Stimulated activated naive CD4-positive, alpha-beta T cell treated with Interleukin-2 at 50 U/mL for 16 hours (primary cell): ENCODE measurements at places on chromosomes 16 and 17.
A peak's percentile ranks its signal among the peaks of the same experiment; 100 is the strongest.

- DNase-seq, result no peak
Measured at GRCh38 chr16:79012671-79013434, 587.7 kb downstream of the MAF start.

DNA sequence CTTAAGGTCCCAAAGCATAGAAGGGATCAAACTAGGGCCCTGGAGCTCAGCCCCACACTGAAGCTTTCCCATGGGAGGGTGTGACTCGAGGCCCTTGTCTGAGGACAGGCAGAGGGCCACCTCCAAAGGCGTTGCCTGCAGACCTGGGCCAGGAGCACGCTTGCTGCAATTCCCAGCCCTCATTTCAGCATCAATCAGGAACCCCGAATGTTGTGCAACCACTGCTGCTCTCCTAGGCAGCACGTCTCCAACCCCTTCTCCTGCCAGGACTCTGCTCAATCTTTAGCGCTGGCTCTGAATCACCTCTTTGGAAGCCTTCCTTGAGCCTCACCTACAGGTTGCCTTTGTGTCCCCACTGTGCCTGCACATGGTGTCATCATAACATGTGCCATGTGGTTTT is 14.0 kb upstream of the ATP2C2 start:
- DNase-seq, result no peak

GRCh38 chr17:410543-411401 is 58.2 kb upstream of the RPH3AL start:
- DNase-seq, result peak; percentile 41

GRCh38 chr17:67617304-67617899 is 100.3 kb upstream of the NOL11 start:
- no peak for DNase-seq

- DNase-seq, result no peak
Measured at GRCh38 chr16:87407511-87408112, 15.5 kb downstream of the MAP1LC3B start.

GRCh38 chr16:12901204-12901596 is 198 bp upstream of the SHISA9 start:
- no peak for DNase-seq

GRCh38 chr17:32689348-32689747 is 187.6 kb downstream of the MYO1D start:
- DNase-seq, result no peak

DNA sequence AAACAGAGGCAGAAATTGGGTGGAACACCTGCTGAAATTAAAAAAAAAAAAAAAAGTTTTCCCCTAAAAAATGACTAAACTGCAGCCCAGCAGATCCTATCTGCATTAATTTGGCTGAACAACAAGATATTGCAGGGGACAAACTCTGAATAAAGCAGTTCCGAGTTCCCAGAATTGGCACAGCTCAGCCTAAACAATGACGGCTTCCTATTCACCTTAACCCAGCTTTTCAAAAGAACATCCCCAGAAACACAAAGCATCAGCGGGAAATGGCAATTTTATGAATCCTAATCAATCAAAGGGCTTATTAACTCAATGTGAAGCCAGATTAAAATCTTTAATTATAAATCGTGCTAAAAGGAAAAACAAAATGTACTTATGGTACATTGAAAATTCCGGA is 497.8 kb upstream of the ZFHX3 start:
- no peak for DNase-seq

DNA sequence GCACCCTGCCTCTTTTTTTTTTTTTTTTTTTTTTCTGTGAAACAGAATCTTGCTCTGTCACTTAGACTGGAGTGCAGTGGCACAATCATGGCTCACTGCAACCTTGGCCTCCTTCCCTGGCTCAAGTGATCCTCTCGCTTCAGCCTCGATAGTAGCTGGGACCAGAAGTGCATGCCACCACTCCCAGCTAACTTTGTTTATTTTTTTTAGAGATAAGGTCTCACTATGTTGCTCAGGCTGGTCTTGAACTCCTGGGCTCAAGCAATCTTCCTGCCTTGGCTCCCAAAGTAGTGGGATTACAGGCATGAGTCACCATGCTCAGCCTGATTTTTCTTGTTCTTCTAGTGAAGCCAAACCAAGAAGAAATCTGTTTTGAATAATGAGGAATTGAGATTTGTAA is 25.0 kb downstream of the CDK12 start:
- DNase-seq, result no peak

DNA sequence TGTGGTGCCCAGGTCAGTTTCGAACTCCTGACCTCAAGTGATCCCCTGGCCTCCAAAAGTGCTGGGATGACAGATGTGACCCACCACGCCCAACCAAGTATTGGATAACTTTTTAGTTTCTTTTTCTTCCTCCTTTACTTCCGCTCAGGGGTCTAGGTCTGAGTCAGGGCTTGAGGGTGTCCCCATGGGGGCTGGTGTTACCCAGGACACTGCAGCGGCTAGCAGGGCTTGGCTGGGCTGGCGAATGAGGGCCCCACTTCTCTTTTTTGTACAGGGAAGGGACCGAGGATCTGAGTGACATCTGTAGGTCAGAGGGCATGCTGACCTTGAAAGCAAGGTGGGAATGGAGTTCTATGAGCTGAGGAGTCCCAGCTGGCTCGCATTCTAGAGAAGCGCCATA is 24.9 kb downstream of the RAB11FIP3 start:
- DNase-seq, result no peak

DNA sequence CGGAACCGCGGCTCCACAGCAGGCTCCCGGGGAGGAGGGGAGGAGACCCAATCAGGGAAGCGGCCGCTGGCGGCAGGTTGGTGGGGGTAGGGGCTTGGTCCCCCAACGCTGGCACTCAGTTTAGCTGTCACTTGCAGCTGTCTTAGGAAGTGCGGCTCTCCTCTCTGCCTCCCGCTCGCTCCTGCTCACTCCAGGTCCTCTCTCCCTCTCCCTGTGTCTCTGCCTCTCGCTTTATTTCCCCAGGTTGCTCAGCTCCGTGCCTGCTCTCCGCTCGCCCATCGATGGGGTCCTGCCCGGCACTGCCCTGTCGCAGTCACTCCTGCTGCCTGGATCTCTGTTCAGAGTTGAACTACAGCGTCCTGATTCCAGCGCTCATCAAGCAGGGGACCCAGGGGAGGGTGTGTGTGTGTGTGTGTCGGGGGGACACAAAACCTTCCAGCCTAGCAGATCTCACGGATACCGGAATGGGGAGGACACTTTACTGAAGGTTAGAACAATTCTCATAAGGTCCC is 145.6 kb downstream of the ENGASE start:
- no peak for DNase-seq

- no peak for DNase-seq
Measured at GRCh38 chr16:15686287-15686686, 36.2 kb downstream of the NDE1 start.

- DNase-seq, result no peak
Measured at GRCh38 chr16:67419931-67420330, 3.7 kb upstream of the ZDHHC1 start.

GRCh38 chr16:69095193-69095592 is 10.3 kb upstream of the HAS3 start:
- no peak for DNase-seq

- DNase-seq, result peak; percentile 70
Measured at GRCh38 chr16:30958175-30959079, 873 bp downstream of the SETD1A start.

DNA sequence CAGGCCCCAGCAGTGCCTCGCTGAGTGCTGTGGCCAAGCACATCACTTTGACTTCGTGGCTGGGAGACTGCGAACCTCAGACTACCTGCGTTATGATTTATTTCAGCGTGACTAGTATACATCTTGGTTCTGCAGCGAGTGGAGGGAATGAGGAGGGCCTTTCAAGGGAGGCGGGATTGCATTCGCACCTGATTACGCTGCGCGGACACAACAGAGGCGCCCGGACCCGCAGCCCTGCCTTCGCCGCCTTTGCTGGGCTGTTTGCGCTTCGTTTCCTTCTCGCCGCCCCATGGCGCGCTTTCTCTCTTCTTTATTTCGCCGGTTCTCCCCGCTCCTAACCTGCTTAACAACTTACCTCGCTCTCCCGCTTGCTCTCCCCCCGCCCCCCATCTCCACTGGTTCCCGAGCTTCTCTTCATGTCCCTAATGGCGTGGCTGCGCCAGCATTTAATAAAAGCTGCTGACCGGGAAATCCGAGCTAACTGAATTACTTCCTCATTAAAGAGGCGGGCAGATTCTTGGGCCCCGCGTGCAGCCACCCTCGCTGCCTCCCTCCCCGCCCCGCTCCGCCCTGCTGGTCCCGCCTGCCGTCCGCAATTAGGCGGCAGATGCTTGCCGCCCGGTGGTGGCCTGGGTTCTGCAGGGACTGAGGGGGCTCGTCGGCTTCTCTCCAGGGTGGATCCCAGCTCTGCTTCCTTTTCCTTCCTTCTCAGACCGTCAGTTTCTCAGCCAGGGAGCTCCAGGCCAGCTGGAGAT is 257.6 kb upstream of the SDK2 start:
- DNase-seq, result no peak

GRCh38 chr17:81712468-81713003 is 452 bp downstream of the SLC25A10 start:
- no peak for DNase-seq

- no peak for DNase-seq
Measured at GRCh38 chr16:80627108-80627507, 86.3 kb downstream of the DYNLRB2 start.

- peak; percentile 63 for DNase-seq
Measured at GRCh38 chr17:76246080-76247066, 6.1 kb upstream of the RNF157 start.

DNA sequence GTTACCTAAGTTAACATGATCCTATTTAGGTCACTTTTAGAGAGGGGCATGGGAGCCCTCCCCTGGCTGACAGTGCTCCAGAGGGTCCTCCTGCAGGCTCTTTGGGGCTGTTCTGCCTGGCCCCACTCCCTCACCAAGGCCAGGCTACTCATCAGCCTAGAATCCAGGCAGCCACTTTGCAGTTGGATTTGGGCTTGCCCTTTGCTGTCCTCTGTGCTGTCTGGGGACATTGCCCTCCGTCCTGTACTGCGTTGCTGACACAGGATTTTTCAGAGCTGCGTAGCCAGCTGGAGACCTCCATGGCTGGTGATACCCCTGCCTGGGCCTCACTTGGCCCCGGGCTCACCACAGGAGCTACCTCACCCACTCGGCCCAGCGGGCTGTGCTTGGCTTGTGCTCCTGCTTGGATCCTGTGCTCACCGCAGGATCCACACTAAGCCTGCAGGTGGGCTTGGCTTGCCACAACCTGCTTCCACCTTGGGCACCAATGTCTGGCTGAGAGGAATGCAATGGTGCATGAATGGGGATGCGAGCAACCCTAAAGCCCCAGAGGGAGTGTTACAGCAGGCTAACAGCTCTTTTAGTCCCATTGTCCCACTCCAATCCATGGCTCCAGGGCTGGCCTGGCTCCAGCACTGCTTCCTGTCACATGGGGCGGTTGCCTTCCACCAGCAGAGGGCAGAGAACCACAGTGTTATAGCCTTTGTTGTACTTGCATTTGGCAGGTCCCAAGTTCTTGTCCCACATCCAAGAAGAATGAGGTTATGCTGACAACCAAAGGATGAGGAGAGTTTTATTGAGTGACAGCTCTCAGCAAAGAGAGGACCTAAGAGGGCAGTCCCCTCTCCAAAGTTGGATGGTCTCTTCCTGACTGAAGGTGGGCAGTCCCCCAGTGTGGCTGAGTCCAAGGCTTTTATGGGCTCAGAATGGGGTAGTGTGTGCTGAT is 21.5 kb downstream of the CCL4 start:
- no peak for DNase-seq

- DNase-seq, result no peak
Measured at GRCh38 chr17:2423271-2423670, 22.4 kb upstream of the MNT start.

DNA sequence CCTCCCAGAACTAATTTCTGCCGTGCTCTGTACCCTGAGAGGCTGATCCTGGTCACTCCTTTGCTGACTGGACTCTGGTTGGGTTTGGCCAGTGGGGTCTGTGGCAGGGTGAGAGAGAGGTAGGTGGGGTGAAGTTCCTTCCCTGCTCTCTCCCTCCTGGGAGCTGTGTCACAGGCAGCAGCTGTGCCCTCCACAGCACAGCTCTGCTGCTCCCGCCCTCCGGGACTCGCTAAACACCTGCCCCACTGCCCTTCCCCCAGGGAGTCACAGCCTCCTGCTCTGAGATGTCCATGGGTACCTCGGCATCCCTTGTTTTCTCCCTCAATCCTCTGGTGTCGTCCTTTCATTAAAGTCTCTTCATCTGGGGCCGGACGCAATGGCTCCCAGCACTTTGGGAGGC is 66.4 kb downstream of the SRCIN1 start:
- DNase-seq, result no peak
